ENCODE measurements at places on chromosomes 16 and 17.

DNA sequence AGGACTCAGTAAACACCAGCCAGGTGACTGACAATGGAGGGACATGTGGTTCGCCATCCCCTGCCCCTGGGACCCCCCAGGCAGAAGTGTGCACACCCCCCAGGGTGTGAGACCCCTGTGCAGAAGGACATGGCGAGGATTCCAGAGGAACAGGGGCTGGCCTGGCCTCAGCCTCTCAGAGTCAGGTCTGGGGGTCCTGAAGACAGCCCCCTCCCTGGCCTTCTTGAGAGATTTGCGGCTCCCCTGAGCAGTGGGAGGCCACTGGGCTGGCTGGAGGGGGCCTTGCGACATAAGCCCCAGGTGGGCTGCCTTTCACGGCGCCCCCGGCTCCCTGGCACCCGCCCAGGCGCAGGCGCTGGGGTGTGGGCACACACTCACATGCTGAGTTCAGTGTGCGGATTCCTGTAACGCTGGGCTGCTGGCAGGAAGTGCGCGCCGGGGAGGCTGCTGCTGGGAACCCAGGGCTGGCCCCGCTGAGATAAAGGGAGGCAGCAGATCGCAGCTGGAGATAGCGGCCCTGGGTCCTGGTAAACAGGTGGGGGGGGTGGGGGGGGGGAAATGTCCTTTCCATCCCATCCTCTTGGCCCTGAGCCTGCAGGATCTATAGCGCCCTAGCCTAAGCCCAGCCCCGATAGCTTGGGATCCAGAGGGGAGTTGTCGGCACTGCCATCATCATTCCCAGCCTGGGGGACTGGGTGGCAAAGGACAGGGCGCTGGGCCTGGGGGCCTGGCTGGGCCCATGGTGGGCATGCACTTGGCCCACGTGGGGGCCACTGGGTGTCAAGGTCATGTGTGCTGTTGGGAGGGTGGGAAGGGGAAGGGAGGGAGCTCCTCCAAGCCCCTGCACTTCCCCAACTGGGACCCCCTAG is 27.1 kb downstream of the TMEM235 start:
- DNase-seq: no peak

DNA sequence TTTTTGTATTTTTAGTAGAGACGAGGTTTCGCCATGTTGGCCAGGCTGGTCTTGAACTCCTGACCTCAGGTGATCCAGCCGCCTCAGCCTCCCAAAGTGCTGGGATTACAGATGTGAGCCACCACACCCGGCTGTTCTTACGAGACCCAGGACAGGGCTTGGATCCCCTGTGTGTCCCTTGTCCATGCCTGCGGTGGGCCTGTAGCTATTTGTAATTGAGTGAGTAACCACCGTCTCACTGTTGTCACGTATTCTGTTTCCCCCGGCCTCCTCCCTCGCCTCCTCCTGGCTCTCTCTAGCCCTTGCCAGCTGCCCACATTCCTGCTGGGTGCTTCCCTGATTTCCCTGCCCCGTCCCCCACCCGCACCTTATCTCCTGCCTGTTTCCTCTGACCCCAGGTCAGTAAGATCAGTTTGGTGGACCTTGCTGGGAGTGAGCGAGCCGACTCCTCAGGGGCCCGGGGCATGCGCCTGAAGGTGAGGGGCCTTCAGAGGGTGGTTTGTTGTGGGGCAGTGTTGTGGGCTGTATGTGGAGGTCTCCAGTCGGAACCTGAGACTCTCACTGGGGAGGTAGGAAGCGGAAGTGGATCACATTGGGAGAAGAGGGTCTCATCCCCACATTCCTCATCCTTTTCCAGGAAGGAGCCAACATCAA is 5.6 kb downstream of the KIF1C start:
- no peak for DNase-seq

DNA sequence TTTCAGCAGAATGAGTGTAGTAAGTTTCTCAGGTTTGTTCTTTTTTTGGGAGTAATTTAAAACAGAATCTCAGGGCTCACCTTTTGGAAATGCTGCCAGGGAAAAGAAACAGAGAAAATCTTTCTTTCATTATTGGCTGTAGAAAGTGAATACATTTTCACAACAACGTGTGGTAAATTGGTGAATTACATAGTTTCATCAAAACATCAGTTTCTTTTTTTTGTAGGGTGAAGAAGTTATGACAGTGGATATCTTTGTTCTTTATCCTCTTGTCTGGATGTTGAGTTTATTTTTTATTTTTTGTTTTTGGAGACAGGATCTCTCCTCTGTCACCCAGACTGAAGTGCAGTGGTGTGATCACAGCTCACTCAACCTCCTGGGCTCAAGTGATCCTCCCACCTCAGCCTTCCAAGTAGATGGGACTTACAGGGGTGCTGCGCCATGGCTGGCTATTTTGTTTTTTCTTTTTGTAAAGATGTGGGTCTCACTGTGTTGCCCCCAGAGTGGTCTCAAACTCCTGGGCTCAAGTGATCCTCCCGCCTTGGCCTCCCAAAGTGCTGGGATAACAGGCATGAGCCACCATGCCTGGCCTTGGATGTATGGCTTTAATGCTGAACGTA is 2.4 kb downstream of the ZNF267 start:
- DNase-seq: no peak

DNA sequence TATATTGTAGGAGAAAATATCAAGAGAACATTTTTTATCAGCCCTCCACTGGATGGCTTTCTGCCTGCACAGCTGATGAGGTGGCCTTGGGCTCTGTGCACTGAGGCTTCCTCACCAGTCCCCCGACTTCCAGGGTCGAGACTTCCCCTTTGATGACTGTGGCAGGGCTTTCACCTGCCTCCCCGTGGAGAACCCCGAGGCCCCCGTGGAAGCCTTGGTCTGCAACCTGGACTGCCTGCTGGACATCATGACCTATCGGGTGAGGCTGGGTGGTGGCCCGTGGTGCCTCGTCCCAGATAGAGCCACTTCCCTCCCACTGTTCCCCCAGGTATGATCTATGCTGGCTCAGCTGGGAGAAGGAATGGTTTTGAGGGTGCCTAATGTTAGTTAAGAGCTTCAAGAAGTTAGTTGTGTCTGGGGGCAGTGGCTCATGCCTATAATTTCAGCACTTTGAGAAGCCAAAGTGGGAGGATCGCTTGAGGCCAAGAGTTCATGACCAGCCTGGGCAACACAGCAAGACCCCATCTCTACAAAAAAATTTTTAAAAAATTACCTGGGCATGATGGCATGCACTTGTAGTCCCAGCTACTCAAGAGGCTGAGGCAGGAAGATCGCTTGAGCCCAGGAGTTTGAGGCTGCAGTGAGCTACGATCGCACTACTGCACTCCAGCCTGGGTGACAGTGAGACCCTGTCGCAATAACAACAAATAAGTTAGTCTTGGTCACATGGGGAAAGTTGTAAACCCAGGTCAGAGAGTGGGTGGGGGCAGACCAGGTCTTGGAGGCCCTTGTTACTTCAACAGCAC is 11.8 kb downstream of the FCSK start:
- DNase-seq: no peak

Measured in stimulated activated effector memory CD8-positive, alpha-beta T cell treated with anti-CD3 and anti-CD28 coated beads, Interleukin-12 subunit alpha, Interleukin-12 subunit beta, amount 100 ng/mL, for 72 hours (primary cell).